ENCODE measurements at places on chromosomes 2 and 18.

DNA sequence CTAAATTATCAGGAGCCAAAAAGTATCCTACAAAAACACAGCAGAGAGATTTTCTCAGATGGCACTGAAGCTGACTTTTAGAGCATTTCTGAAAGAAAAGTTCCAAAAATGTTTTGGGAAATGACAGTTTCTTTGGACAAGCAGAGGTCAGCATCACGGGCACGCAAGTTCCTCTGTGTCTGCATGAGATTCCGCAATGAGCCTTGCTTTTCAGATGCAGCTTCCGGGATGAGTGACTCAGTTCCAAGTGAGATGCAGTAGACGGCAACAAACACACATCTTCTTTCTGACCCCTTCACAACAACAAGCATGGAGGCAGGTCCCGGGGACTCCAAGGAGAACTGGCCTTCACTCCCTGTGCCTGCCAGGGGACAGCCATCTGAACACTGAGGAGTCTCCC is 76.6 kb downstream of the EIPR1 start:
- DNase-seq: no peak

DNA sequence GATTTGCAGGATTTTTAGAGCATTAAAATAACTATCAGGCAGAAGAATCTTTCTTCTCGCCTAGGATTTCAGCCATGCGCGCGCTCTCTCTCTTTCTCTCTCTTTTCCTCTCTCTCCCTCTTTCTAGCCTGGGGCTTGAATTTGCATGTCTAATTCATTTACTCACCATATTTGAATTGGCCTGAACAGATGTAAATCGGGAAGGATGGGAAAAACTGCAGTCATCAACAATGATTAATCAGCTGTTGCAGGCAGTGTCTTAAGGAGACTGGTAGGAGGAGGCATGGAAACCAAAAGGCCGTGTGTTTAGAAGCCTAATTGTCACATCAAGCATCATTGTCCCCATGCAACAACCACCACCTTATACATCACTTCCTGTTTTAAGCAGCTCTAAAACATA is 137.0 kb downstream of the MEIS1 start:
- no peak for DNase-seq

- no peak for DNase-seq
Measured at GRCh38 chr2:234678711-234679110, 181.8 kb upstream of the ARL4C start.

DNA sequence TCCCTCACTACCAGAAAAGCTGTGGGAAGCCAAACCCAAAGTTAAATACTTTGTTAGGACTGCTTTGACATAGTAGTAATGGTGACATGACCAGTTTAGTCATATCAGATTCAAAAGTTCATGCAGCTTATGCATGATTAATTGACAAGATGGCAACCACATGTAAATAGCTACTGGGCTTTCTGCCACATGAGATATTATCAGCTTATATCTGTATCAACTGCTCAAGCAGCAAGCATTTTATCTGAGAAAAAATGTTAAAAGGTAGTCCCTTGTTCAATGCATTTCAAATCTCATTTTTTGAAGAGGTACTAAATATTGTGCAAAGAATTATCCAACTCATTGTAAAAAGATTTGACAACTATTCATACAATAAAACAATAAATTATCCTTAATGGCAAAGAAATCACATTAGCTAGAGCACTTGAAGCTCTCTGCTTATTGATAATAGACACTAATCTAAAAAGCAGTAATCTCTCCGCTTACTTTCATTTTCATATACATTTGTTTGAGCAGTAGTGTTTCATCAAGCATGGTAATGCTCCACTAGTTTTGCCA is 993.6 kb upstream of the NXPH2 start:
- no peak for DNase-seq

DNA sequence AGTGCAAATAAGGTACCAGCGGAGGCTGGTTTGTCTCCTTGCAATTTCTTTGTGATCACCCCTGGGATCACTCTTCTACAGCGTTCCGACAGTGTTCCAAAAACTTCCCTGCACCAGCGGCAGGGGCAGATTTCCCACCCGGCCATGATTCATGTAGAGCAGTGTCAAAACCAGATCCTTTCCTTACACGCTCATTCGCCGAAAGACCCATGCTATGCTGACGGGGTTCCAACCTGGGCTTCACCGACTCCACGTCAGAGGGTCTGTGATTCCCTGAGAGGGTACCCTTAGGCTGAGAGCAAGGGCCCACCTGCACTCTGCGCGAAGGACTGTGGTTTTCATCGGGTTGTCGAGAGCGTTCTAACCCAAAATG is 423 bp upstream of the TTC27 start:
- no peak for DNase-seq

DNA sequence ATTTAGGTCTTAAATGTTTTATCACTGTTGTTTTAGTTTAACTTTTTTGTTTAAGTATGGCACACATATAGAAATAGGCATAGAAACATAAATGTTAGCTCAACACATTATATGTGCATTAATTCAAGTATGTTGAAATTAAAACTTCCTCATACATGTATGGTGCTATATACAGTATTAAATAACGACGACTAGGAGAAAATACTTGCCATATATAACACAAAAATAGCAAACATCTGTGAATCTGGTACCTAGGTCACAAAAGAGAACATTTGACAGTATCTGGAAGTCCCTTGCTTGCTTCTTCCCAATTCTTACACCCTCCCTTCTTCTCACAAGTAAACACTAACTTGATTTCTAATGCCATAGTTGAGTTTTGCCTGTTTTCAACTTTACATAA is 38.4 kb downstream of the ZNF638 start:
- no peak for DNase-seq

- DNase-seq: no peak
Measured at GRCh38 chr2:215019085-215019484, 119.3 kb downstream of the ABCA12 start.

DNA sequence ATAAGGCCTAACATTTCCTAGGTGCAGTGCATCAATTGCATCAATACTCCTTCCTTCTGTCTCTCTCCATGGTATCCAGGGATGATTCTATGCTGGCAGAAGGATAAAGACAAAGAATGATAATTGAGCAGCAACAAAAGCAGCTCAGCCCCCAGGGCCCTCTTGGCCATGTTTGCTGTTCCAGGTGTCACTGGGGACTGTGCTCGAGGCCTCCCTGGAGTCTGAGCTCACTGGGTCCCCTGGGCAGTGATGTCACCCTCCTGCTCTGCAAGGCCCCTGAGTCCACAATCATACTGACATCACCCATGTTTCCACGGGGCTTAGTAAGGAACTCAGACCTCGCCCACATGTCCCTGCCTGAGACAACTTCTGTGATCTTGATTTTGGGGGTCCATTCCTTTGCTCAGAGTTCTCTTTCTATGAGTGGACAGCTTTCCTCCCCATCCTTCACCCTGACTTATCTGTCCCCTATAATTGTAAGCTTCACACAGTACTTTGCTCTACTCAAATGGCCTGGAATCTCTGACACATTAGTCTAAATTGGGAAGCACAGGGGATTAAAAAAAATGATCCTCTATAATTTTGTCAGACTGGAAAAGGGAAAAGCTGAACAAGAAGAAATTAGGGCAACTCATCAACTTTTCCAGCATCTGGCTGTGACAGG is 15.8 kb upstream of the EXOC6B start:
- no peak for DNase-seq

DNA sequence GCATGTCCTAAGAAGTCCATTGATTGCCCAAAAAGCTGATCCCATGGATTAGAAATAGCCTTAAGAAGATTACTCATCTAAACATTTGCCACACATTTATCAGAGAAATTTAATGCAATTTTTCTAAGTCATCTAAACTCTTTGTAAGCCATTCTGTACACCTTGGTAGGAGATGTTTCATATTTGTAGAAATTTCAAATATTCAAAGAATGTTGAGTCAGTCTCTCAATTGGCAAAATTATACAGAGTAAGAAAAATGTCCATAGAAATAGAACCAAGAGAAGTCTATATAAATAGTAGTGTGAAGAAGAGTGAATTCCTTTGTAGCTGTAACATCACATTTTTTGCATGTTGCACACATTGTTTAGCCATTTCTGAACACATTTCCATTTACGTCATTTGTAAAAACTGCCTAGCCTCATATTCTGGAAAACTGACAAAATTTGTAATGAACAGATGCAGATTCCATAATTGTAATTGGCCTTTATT is 128.6 kb downstream of the MSTN start:
- DNase-seq: no peak

DNA sequence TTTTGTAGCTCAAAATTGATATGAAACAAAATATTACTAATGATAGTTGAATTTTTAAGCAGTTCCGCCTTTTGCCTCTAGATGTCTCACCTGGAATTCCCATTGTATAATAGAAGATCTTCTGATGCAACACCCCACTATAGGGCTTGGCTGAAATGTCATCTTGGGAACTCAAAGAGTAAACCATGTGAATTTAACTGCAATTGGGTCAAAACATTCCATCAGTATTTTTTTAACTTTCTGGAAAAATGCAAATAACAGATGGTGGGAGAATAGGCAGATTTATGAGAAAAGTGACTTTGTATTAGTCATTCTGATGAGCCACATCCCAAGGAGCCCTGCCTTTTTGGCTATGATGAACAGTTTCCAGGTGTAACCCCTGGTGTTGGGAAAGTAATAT is 489.9 kb downstream of the NYAP2 start:
- DNase-seq: no peak

- DNase-seq: no peak
Measured at GRCh38 chr2:6605836-6606505, 259.7 kb downstream of the CMPK2 start.
